ENCODE measurements at places on chromosomes 6 and 20.

DNA sequence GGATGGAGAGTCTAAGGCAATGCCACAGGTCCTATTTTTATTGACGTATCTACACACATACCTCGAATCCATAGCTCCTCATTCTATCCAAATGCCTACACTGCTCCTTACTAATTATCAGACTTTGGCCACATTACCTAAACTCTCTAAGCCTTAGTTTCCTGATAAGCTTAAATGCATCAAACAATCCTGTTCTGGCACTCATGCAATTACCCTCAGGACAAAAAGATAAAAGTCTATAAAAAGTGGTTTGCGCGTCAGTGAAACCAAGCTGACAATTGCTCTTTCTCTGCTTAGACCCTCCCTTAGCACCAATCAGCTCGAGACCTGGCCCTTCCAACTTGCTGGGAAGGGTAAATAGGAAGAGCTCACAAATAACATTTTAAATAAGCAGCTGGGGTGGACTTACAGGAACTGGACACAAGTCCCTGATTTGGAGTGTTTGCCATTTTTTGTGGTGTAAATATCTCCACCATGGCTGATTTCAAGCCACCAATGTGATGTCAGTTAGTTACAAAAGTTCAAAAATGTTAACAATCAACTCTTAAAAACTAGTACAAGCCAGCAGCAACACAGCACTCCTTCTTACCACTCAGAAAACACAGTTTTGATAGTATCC lies 7.2 kb upstream of the PLEKHG1 start:
- DNase-seq = no peak

- no peak for DNase-seq
These were observed 435.4 kb downstream of the MMUT start for GRCh38 chr6:49027644-49028043.

DNA sequence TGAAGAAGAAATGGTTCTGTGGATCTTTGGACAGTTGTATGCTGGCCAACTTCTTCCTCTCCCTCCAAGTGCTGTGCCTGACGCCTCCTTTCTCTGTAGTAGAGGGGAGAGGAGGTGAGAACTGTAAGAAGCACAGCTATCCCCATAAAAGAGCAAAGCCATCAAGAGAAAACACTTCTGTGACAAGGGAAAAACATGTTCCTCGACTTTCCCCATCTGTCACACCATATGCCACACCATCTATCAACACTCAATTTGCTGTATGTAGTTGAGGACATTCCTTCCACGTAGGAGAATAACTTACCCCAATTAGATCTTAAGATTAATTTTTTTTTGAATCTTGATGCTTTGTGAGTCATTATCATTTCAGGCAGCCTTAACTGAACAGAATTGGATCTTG lies 156.2 kb upstream of the PLCB4 start:
- no peak for DNase-seq

DNA sequence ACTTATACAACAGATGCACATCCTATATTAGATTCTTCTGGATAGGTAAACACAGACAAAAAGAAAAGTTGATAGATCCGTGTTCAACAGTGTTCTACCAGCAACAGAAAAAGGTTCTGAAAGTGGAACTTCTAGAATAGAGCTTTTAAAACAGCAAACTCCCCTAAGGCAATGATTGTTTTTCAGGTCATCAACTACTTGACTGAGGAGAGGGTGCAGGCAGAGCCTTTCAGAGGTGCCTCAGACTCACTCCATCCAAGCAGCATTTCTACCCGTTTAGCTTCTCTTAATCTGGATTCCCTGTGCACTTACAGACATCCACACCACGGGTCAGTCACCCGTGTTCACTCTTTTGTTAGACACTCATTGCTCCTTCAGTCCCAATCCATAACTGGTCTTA lies 28.9 kb downstream of the FYN start:
- no peak for DNase-seq

GRCh38 chr6:35973670-35974222 lies 50.7 kb downstream of the SLC26A8 start:
- DNase-seq = peak; percentile 20

DNA sequence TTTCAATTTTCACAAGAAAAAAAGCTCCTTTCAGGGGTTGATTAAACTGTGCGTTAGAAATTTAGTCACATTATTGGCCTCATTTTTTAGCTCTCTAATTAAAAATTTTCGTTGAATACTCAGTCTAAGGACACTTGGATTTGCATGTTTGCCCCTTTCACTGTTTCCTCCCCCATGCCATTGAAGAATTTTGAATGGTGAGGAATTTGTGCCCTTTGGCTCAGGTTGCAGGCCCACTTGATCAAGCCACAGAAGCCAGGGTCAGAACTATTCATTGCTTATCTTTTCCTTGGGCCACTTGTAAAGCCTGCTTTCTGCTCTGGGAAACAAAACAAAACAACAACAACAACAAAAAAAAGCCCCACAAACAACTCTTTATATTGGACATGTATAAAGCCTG lies 12.2 kb downstream of the LIN28B start:
- DNase-seq = no peak

Measured in stimulated activated CD4-positive, alpha-beta T cell treated with anti-CD3 and anti-CD28 coated beads, Interleukin-12 subunit alpha, Interleukin-12 subunit beta, amount 100 ng/mL, for 48 hours (primary cell).